ENCODE measurements at places on chromosomes 2 and 18. TPM values are rescaled to one million over a fixed set of nuclear protein-coding genes. Genes with fewer than 3 reads are reported as not detected.

The CIDEA gene
- 12.5 TPM for total RNA-seq

The RNF144A gene
- 6.5 TPM for total RNA-seq

The RNF125 gene
- total RNA-seq, result 1.7 TPM

GRCh38 chr18:12580630-12581342, 77.1 kb downstream of the SPIRE1 start:
- no peak for DNase-seq

GRCh38 chr2:197258580-197258979, 52.0 kb downstream of the ANKRD44 start:
- no peak for DNase-seq

- no peak for DNase-seq
These were observed 122.3 kb downstream of the HNMT start for GRCh38 chr2:138086576-138086975.

- no peak for DNase-seq
These were observed 45.5 kb upstream of the SCN7A start for GRCh38 chr2:166539340-166540162.

- DNase-seq, result no peak
These were observed 199.5 kb downstream of the NDUFA10 start for GRCh38 chr2:239825705-239825979.

GRCh38 chr2:132668987-132669907, 758 bp downstream of the LYPD1 start:
- DNase-seq, result peak; percentile 40

GRCh38 chr2:176088048-176088936, 4.2 kb upstream of the HOXD13 start:
- DNase-seq, result no peak

GRCh38 chr2:32248299-32248698, 16.4 kb downstream of the NLRC4 start:
- no peak for DNase-seq

DNA sequence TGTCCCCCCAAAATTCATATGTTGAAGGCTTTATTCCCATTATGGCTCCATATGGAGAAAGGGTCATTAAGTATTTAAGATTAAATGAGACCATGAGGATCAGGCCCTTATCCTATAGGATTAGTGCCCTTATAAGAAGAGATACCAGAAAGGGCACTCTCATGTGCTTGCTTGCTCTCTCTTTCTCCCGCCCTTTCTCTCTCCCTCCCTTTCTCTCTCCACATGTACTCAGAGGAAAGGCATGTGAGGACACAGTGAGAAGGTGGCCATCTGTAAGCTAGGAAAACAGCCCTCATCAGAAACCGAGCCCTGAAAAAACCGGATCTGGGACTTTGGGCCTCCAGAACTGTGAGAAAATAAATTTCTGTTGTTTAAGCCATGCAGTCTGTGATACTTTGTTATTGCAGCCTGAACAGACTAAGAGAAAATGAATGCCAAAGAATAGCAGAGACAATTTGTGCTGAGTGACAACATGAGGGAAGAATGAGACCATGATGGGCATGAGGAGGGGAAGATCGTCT, 300.0 kb upstream of the SLC39A10 start:
- no peak for DNase-seq
